ENCODE measurements at places on chromosomes 13 and 19. TPM values are rescaled to one million over a fixed set of nuclear protein-coding genes. Genes with fewer than 3 reads are reported as not detected.

PCDH8 gene
- total RNA-seq: not detected

PRTN3 gene
- not detected for total RNA-seq

ZNF439 gene
- 0.08 TPM for total RNA-seq

ALG11 gene
- total RNA-seq: 27.7 TPM

CAPS gene
- total RNA-seq: 2.8 TPM

RXFP2 gene
- not detected for total RNA-seq

UBXN6 gene
- total RNA-seq: 119 TPM

C19orf73 gene
- total RNA-seq: not detected

KCTD4 gene
- total RNA-seq: not detected

CACNG6 gene
- total RNA-seq: 30.8 TPM

SOHLH2 gene
- total RNA-seq: 125 TPM

HIF3A gene
- not detected for total RNA-seq

BCAM gene
- 590 TPM for total RNA-seq

TNFSF13B gene
- total RNA-seq: 2.5 TPM

ZNF132 gene
- total RNA-seq: 6.9 TPM

ZNF208 gene
- total RNA-seq: not detected

ERFL gene
- total RNA-seq: not detected

ZSCAN4 gene
- total RNA-seq: 0.67 TPM

PODNL1 gene
- total RNA-seq: 2.0 TPM

NLRP11 gene
- total RNA-seq: not detected

IZUMO1 gene
- not detected for total RNA-seq

C19orf38 gene
- total RNA-seq: 1.1 TPM

B3GNT8 gene
- total RNA-seq: not detected

LPAR2 gene
- total RNA-seq: 3.1 TPM

PSG1 gene
- total RNA-seq: 16.3 TPM

UBE2L5 gene
- total RNA-seq: not detected

CAPN12 gene
- total RNA-seq: not detected

ZIM2 gene
- total RNA-seq: not detected

ZNF90 gene
- not detected for total RNA-seq

OVOL3 gene
- not detected for total RNA-seq

EXOC3L2 gene
- total RNA-seq: not detected

TLE6 gene
- total RNA-seq: not detected

MADCAM1 gene
- 0.29 TPM for total RNA-seq

CRLF1 gene
- 0.11 TPM for total RNA-seq

PLK5 gene
- not detected for total RNA-seq

LILRB1 gene
- not detected for total RNA-seq

ZFP36 gene
- 6.8 TPM for total RNA-seq

GARRE1 gene
- total RNA-seq: 8.4 TPM

TRAPPC6A gene
- total RNA-seq: 26.9 TPM

ZSWIM4 gene
- total RNA-seq: 6.4 TPM

ZNF888 gene
- total RNA-seq: 0.73 TPM

GAS6 gene
- total RNA-seq: 172 TPM

CYP2A7 gene
- total RNA-seq: not detected

SULT2A1 gene
- total RNA-seq: not detected

ZNF440 gene
- 6.9 TPM for total RNA-seq

CRX gene
- total RNA-seq: not detected

RASIP1 gene
- total RNA-seq: 0.05 TPM

GRIK5 gene
- total RNA-seq: 0.13 TPM

All from myocyte (in vitro differentiated cells).